Hepatocyte (in vitro differentiated cells): ENCODE measurements at places on chromosomes 5 and 9. TPM values are rescaled to one million over a fixed set of nuclear protein-coding genes. Genes with fewer than 3 reads are reported as not detected.

Gene CACNA1B
- total RNA-seq, result 0.20 and 0.30 TPM in 2 replicates

Gene MXD3
- total RNA-seq, result 14.0 and 22.3 TPM in 2 replicates

Gene F12
- 16.5 and 18.2 TPM in 2 replicates for total RNA-seq

Gene ORM2
- 45.7 and 52.0 TPM in 2 replicates for total RNA-seq

Gene KIF4B
- 0.10 TPM in 1 of 2 replicates, not detected in the other for total RNA-seq

Gene SLC25A46
- total RNA-seq, result 65.9 and 76.2 TPM in 2 replicates

Gene CDK7
- 36.4 and 50.9 TPM in 2 replicates for total RNA-seq

Gene CAMK2A
- 0.88 and 2.6 TPM in 2 replicates for total RNA-seq

Gene ADRA1B
- 2.0 and 2.6 TPM in 2 replicates for total RNA-seq

Gene PRSS3
- 3.5 TPM in 1 of 2 replicates, not detected in the other for total RNA-seq

Gene INSL4
- 0.13 TPM in 1 of 2 replicates, not detected in the other for total RNA-seq

Gene RECK
- 11.2 and 15.3 TPM in 2 replicates for total RNA-seq

Gene ANKRD18A
- total RNA-seq, result 0.08 and 0.53 TPM in 2 replicates

Gene APBA1
- total RNA-seq, result 6.4 and 12.0 TPM in 2 replicates

Gene GMCL2
- total RNA-seq, result not detected in 2 replicates

Gene MED22
- 15.3 and 18.8 TPM in 2 replicates for total RNA-seq

Gene KIF24
- 1.3 and 1.8 TPM in 2 replicates for total RNA-seq

Gene FRRS1L
- total RNA-seq, result 4.4 and 5.0 TPM in 2 replicates

Gene FOXD1
- 0.33 and 1.6 TPM in 2 replicates for total RNA-seq

Gene ABLIM3
- total RNA-seq, result 7.0 and 7.3 TPM in 2 replicates

Gene DOK3
- 3.3 and 3.5 TPM in 2 replicates for total RNA-seq

Gene AMACR
- total RNA-seq, result 65.9 and 92.4 TPM in 2 replicates

Gene NSMF
- 37.2 and 39.5 TPM in 2 replicates for total RNA-seq

Gene DNAJA1
- total RNA-seq, result 171 and 185 TPM in 2 replicates

Gene LECT2
- 25.0 and 29.6 TPM in 2 replicates for total RNA-seq

Gene GPR151
- 0.03 TPM in 1 of 2 replicates, not detected in the other for total RNA-seq

Gene SPATA31C1
- not detected in 2 replicates for total RNA-seq
